Stimulated activated CD8-positive, alpha-beta memory T cell treated with anti-CD3 and anti-CD28 coated beads, Interleukin-4, amount 100 ng/mL, for 1 hour (primary cell): ENCODE measurements at places on chromosomes 2 and 18.

GRCh38 chr2:222904557-222905258 lies 43.9 kb downstream of the ACSL3 start:
- DNase-seq, result no peak

GRCh38 chr2:70104231-70105111 lies 17.2 kb downstream of the PCBP1 start:
- DNase-seq, result no peak

- no peak for DNase-seq
These were observed 17.3 kb upstream of the KLHL23 start for GRCh38 chr2:169716238-169716886.

DNA sequence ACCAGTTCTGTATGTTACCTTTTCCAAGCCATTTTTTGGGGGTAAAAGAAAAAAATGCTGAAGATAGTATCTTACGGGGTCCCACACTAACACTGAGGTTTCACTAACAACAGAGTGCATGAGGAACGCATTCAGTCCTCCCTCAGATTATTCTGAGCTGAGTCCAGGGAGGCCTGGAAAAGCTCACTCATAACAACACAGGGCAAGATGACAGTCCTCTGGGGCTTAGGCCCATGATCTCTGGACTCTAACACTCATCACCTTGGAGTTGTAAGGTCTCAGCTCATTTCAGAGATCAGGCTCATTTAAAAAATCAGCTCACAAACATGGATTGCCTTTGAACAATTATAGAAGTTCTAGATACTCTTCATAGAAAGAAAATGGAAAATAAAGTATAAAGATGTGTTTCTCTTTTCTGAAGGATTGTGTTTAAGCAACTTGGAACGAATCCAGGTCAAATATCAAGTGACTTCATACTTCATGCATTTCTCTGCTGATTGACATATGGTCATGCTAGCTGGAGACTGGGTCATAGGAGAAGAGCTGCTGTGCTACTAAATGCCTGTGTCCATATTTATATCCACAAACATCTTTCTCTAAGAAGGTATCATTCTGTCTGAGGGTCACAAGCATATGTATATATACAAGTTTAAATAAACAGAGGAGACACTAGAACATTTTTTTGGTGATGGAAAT lies 265.8 kb downstream of the ALK start:
- DNase-seq, result no peak

GRCh38 chr2:85978883-85979780 lies 90.3 kb upstream of the ST3GAL5 start:
- no peak for DNase-seq

- DNase-seq, result no peak
These were observed 585 bp upstream of the ANAPC1 start for GRCh38 chr2:111884592-111884964.

DNA sequence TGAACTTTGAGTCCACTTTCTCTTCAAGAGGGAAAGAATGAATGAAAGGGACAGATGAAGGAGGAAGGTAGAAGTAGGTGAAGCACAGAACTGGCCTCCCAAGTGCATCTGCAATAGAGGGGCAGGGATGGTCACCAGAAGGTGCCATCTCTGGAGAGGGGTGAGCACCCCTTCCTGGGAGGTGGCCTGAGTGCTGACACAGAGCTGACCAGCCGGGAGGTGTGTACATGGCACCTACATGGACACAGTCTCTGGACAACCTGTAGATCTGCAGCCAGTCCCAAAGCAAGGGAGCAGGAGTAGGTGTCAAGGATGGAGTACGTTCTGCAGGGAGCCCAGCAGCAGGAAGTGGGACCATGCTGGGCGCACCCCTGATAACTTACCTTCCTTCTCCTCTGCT lies 83.2 kb downstream of the TFCP2L1 start:
- no peak for DNase-seq

- DNase-seq, result no peak
These were observed 109.9 kb downstream of the PDE1A start for GRCh38 chr2:182316950-182317349.

- DNase-seq, result no peak
These were observed 30.2 kb downstream of the CMPK2 start for GRCh38 chr2:6835467-6835866.

- DNase-seq, result no peak
These were observed 24.8 kb upstream of the ZFP36L2 start for GRCh38 chr2:43251171-43251731.

- no peak for DNase-seq
These were observed 7.3 kb upstream of the PROM2 start for GRCh38 chr2:95266781-95267430.

DNA sequence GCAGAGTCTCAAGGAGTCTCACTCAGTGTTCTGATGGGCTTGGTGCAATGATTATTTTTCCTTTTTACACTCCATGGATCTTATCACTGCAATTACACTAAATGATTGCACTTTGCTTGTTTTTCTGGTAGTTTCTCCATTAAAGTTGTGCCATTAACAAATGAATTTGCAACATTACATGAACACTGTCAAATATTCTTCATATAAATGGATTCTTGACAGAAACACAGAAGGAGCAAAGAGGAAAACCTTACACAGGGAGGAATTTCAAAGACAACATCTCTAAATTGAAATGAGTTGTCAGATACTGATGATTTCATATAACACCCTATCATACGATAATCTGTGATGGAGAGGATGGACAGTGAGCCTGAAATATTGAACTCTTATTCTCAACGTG lies 65.4 kb upstream of the CHST9 start:
- DNase-seq, result no peak

- DNase-seq, result no peak
These were observed 75.2 kb downstream of the FMNL2 start for GRCh38 chr2:152410165-152410597.

DNA sequence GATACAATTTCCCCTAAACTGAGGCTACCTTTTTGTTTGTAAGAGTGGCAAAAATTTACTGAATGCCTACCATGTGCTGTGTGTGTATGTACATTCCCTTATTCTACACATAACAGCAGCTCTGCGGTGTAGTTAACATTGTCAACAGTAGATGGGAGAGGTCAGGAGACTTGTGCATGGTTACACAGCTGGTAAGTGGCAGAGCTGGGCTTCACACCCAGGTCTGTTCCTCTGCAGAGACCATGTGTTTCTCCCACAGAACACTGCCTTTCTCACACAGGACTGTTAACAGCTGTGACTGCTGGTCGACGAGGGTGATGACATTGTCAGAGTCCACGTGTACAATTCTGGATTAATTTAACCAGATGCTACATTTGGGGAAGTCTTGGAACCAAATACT lies 49.1 kb downstream of the EML6 start:
- DNase-seq, result no peak

DNA sequence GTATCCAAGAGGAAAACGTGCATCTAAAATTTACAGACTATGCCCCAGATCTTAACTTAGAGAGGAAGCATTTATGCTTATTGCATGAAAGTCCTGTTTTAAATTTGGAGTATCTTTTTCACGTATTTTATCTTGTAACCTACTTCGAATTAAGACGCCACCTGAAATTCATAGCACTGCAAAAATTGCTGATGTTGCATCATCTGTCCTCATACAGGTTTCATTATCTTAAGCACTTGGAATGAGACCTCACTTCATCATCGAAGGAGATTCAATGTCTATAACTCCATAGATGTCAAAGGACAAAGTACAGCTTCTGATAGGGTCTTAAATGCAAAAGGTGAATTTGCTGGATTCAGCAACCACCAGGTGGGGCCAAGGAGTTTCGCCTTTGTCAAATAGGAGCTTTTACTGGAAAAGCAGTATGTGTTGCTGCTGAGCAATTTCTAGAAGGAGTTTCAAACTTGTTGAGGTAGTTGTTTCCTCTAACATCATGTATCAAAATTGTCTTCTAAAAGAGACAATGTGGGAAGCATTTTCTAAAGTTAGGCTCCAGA lies 106.4 kb upstream of the CCDC85A start:
- DNase-seq, result no peak

GRCh38 chr2:192544371-192544955 lies 349.7 kb upstream of the TMEFF2 start:
- no peak for DNase-seq

DNA sequence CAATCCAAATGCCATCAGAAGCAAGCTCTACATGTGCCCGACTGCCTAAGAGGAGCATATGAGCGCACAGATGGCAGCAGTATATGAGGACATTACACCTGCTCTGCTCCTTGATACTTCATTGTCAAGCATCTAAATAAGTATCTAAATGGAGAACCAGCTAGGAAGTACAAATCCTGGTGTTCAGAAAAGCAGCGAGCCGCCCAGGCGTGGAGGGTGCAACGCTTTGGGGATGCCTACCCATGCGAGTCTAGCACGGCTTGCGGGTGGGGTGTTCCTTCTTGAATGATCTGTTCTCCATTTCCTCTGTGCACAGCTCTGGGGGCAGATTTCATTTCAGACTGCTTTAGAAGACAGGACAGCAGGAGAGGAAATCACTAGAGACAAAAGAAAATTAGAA lies 63.0 kb upstream of the BCL2L11 start:
- no peak for DNase-seq

- DNase-seq, result no peak
These were observed 39.2 kb downstream of the IL1R2 start for GRCh38 chr2:102030855-102031527.

- no peak for DNase-seq
These were observed 109.6 kb downstream of the GLI2 start for GRCh38 chr2:120845277-120845676.

- DNase-seq, result no peak
These were observed 327.7 kb downstream of the SUCLG1 start for GRCh38 chr2:84131278-84131830.

GRCh38 chr18:33444709-33445108 lies 4.2 kb upstream of the CCDC178 start:
- DNase-seq, result no peak

DNA sequence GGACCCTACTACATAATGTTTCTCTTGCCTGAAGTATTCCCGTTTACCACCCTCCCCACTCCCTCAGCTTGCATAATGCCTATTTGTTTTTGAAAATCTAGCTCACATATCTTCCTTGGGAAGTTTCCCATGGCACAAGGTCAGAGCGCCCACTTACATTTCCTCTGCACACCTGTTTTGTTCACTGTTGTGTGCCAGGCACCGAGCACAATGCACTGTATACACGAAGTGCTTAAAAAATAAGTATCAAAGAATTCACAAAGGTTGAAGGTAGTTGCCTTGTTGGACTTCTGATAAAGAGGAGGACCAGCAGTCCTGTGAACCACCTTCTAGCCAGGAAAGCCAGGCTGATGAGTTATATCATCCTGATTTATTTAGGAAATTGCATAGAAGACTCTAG lies 16.8 kb upstream of the RHOB start:
- no peak for DNase-seq
